ENCODE measurements at places on chromosomes 3 and 15.

DNA sequence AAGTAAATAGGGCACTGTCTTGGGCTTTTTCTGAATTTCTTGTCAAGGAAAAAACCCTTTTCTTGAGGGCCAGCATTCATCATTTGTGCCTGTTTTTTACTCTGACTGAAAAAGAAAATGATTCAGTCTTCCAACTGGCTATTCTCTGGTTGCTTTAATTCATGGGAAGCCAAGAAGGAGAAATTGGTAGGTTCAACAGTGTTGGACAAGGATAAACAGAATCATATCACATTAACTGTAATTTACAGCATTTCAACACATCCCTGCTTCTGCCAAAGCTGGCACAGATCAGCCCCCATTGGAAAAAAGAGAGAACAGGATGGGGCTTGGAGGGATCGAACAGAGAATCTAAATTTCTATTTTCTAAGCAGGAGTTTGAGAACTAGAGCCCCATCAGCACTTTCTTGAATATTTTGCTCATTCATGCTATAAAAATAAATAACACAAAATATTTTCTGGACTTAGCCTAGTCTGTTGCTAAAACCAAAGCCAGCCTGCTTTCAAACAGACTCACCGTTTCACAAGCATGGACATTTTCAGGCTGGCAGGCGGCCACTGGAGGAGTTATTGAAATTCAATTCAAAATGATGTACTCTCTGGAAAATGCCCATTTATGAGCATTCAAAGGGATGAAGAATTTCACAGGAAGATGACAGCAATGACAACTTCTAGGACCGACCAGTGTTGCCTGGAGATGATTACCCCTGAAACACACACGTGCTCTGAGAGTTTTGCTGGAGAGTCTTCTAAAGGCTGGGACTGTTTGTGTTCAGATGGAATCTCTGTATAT lies 181.2 kb downstream of the WNT5A start:
- DNase-seq, result no peak

- no peak for DNase-seq
Measured at GRCh38 chr3:74532446-74532845, 82.0 kb downstream of the CNTN3 start.

GRCh38 chr3:55482496-55483195 lies 4.5 kb downstream of the WNT5A start:
- DNase-seq, result peak; percentile 61

GRCh38 chr3:163166197-163166596 lies 1669.6 kb downstream of the OTOL1 start:
- no peak for DNase-seq

- no peak for DNase-seq
Measured at GRCh38 chr3:196063456-196063855, 18.4 kb downstream of the TFRC start.

GRCh38 chr3:117809186-117810081 lies 1099.9 kb downstream of the TUSC7 start:
- DNase-seq, result no peak
